ENCODE measurements at places on chromosomes 3 and 15. TPM values are rescaled to one million over a fixed set of nuclear protein-coding genes. Genes with fewer than 3 reads are reported as not detected.

The CLDN16 gene
- not detected for polyA plus RNA-seq

The IQCF6 gene
- not detected for polyA plus RNA-seq

The DCBLD2 gene
- polyA plus RNA-seq, result 0.27 TPM

DNA sequence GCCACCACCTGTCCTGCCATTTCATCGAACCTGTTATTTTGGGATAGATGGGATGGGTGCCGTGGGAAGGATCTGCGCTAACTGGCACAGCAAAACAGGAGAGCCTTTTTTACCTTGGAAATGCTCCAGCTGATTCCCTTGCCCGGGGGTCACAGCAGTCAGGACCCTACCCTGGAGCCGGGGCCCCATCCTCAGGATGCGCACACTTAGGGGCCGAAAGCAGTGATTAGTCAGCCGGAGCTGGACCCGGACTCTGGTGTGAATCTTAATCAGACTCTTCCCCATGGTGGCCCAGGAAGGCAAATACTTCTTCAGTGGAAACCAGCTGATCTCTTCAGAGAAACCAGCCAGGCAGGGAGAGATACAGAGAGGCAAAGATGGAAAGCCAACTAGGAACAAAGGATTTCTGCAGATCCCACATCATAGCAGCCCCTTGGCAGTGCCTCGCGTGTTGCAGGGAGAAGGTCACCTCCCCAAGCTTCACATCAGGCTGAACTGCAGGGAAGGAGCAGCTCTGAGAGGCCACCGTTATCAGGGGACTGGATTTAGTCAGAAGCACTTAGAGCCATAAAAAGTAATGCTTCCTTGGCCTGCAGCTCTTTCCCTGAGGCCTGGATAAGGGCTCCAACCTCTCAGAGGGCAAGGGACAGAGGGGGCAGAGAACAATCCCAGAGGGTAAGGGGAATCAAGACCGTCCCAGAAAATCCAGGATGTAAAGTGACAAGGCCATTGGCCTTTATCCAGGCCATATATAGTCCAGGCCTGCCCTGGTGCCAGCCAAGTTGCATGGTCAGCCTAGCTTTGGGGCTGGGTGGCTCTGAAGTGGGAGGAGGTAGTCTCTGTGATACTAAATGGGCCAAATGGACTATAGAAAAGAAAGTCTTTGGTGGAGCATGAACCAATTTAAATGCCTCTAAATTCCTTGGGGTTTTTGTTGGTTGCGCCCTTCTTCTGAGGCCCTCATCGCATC lies 52.9 kb downstream of the WDR76 start:
- peak overlapping the region; percentile 37 for H3K27ac ChIP-seq
- peaks cover 3% of the 10 kb centered on the region for H3K36me3 ChIP-seq
- no peak overlapping the region for H3K4me3 ChIP-seq
- DNase-seq, result no peak
- no peaks in the 10 kb centered on the region for H3K27me3 ChIP-seq

- no peaks in the 10 kb centered on the region for H3K27me3 ChIP-seq
- peaks cover 6% of the 10 kb centered on the region for H3K4me1 ChIP-seq
- DNase-seq, result no peak
- H3K36me3 ChIP-seq, result peaks cover 19% of the 10 kb centered on the region
Measured at GRCh38 chr3:196914866-196915265, 27.5 kb downstream of the NCBP2 start.

GRCh38 chr3:149941186-149941585 lies 29.5 kb downstream of the PFN2 start:
- H3K27ac ChIP-seq, result no peak overlapping the region
- H3K27me3 ChIP-seq, result no peaks in the 10 kb centered on the region
- no peak for DNase-seq
- H3K36me3 ChIP-seq, result peaks cover 16% of the 10 kb centered on the region
- H3K4me1 ChIP-seq, result peaks cover 19% of the 10 kb centered on the region
- no peak overlapping the region for H3K4me3 ChIP-seq

DNA sequence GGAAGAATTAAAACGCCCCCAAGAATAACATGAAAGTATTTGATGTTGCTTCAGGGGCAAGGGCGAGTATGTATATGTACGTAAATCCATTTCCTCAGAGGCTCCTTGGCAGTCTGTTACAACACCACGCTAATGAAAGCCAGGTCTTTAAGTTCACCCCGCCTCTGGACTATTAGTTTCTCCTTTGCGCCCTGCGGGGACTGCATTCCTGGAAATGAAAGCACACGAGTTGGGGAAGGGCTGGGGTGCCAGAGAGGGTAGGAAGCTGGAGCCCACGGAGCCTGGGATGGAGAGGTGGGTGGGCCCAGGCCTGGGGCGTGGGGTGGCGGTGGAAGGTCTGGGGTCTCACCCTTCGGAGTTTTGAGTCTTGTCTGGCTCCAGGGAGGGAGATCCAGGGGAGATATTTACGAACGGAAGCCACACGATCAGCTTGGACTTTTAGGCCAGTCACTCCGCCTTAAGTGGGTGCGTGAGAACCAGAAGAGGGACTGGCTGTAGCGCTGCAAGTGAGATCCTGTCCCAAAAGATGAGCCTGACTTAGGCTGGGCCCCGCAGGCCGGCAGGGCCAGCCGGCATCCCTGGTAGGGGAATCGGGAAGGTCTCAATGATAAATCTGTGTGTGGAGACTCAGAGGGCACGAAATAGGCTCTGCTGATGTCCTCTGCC lies 1.6 kb upstream of the PLCL2 start:
- no peak for DNase-seq
- peak overlapping the region; percentile 97 for H3K27ac ChIP-seq
- H3K27me3 ChIP-seq, result no peaks in the 10 kb centered on the region
- peaks cover 38% of the 10 kb centered on the region for H3K4me1 ChIP-seq
- H3K36me3 ChIP-seq, result no peaks in the 10 kb centered on the region

GRCh38 chr3:171842864-171843518 lies at the start of gene TMEM212:
Gene TMEM212, plus strand, starts transcription at chr3:171843349. Its CDS starts 35 bp downstream, at chr3:171843384.
- no peaks in the 10 kb centered on the region for H3K36me3 ChIP-seq
- H3K4me3 ChIP-seq, result no peak within 1 kb of the TSS
- DNase-seq, result no peak
- H3K4me1 ChIP-seq, result no peaks in the 10 kb centered on the region
- peaks cover 4% of the 10 kb centered on the region for H3K27me3 ChIP-seq

GRCh38 chr3:119690043-119690656 lies 12.7 kb upstream of the CFAP91 start:
- H3K4me1 ChIP-seq, result no peaks in the 10 kb centered on the region
- peaks cover 53% of the 10 kb centered on the region for H3K27me3 ChIP-seq
- H3K4me3 ChIP-seq, result no peak overlapping the region
- DNase-seq, result no peak

DNA sequence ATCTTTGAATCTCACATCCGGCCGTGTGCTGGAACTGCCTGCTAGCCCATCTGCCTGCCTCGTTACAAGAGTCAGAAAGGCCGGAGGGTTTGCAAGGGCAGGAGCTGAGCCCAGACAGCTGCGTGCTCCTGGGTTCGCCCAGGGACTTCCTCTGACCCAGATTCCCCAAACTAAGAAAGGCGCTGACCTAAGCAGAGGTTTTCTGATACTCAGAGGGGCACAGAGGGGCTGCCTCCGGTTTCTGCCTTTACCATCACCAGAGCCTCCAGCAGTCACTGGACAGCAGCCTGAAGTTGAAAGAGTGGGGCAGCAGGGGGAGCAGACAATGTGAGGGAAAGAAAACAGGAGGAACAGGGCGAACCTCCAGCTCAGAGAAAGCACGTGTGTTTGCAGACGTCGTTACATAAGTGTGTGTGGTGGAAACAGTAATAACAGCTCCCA lies 33.4 kb upstream of the RAD18 start:
- no peak overlapping the region for H3K4me3 ChIP-seq
- no peaks in the 10 kb centered on the region for H3K4me1 ChIP-seq
- no peak for DNase-seq
- peaks cover 26% of the 10 kb centered on the region for H3K27me3 ChIP-seq

GRCh38 chr3:79032686-79033318 lies 735.0 kb downstream of the ROBO1 start:
- no peak for DNase-seq
- H3K4me3 ChIP-seq, result no peak overlapping the region
- no peaks in the 10 kb centered on the region for H3K36me3 ChIP-seq
- H3K27me3 ChIP-seq, result no peaks in the 10 kb centered on the region
- H3K4me1 ChIP-seq, result no peaks in the 10 kb centered on the region

DNA sequence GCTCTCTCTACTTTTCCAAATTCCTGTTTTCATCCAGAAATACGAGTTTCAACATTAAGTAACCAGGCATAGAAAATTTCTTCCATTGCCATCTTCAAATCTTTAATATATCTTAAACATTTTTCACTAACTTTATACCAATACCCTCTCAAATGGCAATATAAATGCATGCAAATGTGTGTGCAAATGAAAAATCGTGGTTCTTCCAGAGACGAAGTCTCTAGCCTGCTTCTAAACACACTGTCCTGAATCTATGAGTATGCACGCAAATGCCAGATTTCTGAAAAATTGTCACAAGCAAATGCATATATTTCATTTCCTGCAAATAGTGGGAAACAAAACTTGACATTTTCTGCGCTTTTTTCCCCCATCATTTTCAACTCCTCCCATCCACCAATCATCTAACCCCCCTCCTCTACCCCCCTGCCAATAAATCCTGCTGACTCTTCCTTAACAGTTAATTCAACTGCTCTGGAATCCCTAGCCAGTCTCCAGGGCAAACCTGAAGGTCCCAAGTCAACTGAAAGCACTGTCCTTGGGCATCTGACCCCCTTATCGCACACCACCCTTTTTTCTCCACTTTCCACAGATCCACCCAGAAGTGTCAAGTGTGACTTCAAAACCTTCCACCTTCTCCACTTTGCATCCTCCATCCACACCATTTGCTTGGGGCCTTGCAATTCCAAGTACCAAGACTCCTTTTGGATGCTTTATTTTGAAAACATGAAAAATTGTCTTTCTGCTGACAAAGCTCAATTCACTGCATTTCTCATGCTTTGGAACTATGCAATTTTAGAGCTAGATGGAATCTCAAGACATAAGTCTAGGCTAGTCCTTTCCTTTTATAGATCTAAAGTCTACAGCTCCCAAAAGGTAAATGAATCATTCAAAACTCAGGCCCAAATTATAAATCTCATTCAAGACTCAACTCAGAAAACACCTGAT lies 144.7 kb downstream of the OSBPL10 start:
- no peak overlapping the region for H3K4me3 ChIP-seq
- H3K27ac ChIP-seq, result peak overlapping the region; percentile 5
- no peak for DNase-seq
- H3K36me3 ChIP-seq, result no peaks in the 10 kb centered on the region
- H3K4me1 ChIP-seq, result peaks cover 55% of the 10 kb centered on the region

GRCh38 chr15:29345549-29346525 lies 76.2 kb upstream of the NSMCE3 start:
- no peaks in the 10 kb centered on the region for H3K4me1 ChIP-seq
- H3K27me3 ChIP-seq, result peaks cover 9% of the 10 kb centered on the region
- H3K36me3 ChIP-seq, result no peaks in the 10 kb centered on the region
- no peak for DNase-seq
- no peak overlapping the region for H3K4me3 ChIP-seq

- no peaks in the 10 kb centered on the region for H3K36me3 ChIP-seq
- H3K4me3 ChIP-seq, result no peak overlapping the region
- H3K27ac ChIP-seq, result no peak overlapping the region
- peaks cover 50% of the 10 kb centered on the region for H3K27me3 ChIP-seq
- H3K4me1 ChIP-seq, result peaks cover 16% of the 10 kb centered on the region
Measured at GRCh38 chr3:134364061-134364935, 9.9 kb downstream of the AMOTL2 start.

GRCh38 chr15:101620671-101621070 lies 31.5 kb downstream of the TM2D3 start:
- H3K4me1 ChIP-seq, result peaks cover 11% of the 10 kb centered on the region
- H3K27ac ChIP-seq, result no peak overlapping the region
- DNase-seq, result no peak
- H3K27me3 ChIP-seq, result no peaks in the 10 kb centered on the region

All from naive B cell (primary cell).